ENCODE measurements at places on chromosomes 11 and 22.

GRCh38 chr11:10914050-10914449 is 56.2 kb upstream of the ZBED5 start:
- no peak for DNase-seq

- no peak for DNase-seq
Measured at GRCh38 chr11:127230392-127230791, 229.8 kb upstream of the KIRREL3 start.

DNA sequence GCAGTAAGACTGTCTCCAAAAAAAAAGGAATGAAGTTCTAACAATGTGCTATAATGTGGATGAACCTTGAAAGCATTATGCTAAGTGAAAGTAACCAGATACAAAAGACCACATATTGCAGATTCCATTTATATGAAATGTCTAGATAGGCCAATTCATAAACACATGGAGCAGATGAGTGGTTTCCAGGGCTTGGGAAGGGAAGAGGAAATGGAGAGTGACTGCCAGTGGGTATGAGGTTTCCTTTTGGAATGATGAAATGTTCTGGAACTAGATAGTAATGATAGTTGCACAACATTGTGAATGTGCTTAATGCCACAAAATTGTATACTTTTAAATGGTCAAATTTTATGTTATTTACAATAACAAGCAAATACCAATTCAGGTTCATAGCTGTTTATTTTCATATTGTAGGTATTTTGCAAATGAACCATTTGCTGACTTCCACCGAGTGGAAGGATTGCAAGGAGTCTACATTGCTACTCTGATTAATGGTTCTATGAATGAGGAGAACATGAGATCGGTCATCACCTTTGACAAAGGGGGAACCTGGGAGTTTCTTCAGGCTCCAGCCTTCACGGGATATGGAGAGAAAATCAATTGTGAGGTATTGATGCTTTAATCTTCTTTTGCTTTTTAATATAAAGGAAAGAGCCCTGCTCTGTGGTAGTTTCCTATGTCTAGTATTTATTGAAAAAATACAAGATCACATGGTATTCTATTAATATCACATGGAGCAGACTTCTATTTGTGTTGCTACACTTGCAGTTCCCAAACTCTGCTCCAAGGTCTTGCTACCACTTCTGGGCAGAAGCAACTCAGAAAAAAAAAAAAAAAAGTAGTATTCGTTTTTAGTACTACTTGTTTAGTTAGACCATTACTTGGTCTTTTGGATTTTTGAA is 67.7 kb upstream of the SORL1-AS1 start:
- no peak for DNase-seq

- DNase-seq: no peak
Measured at GRCh38 chr11:96178049-96178886, 164.7 kb downstream of the MAML2 start.

DNA sequence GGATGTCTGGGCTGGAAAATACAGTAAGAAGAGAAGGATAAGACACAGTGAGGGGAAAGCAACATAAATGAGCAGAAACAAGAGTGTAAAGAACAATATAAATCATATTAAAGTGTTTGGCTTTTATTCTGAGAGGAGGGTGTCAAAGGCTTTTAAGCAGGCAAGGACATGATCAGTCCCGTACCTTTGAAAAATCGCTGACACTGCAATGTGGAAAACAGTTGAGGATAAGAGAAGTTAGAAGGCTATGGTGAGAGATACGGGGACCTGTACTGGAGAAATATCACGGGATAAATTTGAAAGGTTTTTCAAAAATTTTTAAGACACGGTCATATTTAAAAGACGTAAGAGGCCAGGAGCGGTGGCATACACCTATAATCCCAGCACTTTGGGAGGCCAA is 30.3 kb downstream of the CDON start:
- no peak for DNase-seq

All from OCI-LY7 (cell line).